ENCODE measurements at places on chromosomes 6 and 20. TPM values are rescaled to one million over a fixed set of nuclear protein-coding genes. Genes with fewer than 3 reads are reported as not detected.

The PXDC1 gene
- total RNA-seq, result 119 TPM

The CABLES2 gene
- 3.0 TPM for total RNA-seq

The HEY2 gene
- total RNA-seq, result not detected

The MCCD1 gene
- total RNA-seq, result not detected

The ASIP gene
- not detected for total RNA-seq

All from pericardium fibroblast (primary cell).